ENCODE measurements at places on chromosomes 4 and X.

DNA sequence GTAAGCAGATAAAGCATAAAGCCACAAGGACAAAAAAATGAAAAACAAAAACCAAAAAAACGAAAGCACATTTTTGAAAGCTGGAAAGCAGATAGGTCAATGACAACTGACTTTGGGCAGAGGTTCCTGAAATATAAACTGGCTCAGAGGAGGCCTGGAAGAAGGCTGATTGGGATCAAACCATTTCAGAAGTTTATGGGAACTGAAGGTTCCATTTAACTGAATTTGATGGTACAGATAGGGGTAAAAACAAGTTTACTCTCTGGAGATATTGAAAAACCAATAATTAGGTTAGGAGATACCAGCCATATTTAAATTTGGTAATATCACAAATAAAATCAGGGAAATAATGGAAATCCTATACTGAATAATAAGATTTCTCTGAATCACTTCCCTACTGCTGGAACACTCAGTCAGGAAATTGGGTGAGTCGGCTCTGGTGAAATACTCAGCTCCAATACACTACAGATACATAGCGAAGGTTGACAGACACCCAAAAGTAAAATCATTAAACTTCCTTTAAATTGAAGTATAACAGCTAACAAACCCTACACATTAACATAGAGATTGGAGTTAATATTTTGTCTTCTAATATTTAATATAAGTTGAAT lies 1584.3 kb downstream of the STIM2 start:
- peak; percentile 52 for DNase-seq

- peak; percentile 27 for DNase-seq
Observed at GRCh38 chrX:84907324-84907968, 96.2 kb upstream of the APOOL start.

DNA sequence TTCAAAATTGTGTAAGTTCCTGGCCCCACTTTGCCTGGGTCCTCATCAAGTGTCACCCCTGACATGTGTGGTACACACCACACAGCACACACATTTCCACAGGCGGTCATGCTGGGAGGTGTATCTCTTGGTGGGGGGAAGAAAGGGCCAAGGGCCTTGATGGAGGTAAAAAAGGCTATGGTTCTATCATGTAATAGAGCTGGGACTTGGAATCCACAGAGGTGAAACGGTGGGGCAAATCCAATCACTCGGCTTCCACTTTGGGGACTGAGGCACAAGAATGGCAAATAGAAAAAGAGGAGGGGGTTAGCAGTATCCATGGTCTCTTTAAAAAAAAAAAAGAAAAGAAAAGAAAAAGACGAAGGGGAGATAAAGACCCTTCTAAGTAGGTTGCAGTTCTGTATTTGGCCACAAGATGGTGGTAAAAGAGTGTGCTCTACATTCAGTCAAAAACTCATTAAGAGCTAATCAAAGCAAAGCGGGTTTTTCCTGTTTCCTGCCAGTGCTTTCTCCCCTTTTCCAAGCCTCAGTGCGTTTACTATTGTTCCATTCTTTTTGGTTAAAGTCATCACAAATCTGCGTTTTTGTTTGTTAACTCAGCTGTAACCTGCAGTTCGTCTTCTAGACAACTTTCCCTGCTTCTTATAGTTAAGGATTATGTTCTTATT lies 37.0 kb upstream of the ATP6AP2 start:
- DNase-seq = peak; percentile 13

GRCh38 chr4:33086331-33086925 lies 2366.3 kb downstream of the PCDH7 start:
- no peak for DNase-seq

DNA sequence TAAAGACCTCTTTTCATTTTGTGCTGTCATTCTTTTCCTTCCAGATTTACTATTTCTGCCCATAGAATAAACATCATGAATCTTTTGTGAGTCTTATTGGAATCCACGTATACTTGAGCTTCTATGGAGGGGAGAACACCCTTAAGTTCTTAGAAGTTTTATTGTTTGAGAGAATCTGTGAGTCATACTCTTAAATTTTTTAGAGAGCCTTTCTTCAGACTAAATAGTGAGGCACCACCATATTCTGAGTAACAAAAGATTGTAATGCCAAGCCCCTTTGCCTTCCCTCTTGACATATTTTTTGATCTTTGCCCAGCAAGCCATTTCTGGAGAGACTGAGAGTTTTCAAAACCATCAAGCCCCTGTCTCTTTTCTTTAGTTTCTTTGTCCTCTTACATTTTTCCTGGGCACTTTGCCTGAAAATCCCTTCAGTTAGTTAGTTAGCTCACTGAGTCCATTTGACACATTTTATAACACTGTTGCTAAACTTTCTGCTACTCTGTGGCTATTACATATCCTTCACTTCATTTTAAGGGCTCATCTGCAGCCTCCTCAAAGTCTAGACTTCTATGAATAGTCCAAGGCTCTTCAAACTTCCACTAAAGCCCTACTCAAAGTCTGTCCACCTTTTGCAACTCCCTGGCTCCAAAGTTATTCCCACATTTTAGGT lies 65.3 kb upstream of the NDUFC1 start:
- DNase-seq = peak; percentile 42

- no peak for DNase-seq
Observed at GRCh38 chr4:112005027-112005426, 140.2 kb upstream of the FAM241A start.

DNA sequence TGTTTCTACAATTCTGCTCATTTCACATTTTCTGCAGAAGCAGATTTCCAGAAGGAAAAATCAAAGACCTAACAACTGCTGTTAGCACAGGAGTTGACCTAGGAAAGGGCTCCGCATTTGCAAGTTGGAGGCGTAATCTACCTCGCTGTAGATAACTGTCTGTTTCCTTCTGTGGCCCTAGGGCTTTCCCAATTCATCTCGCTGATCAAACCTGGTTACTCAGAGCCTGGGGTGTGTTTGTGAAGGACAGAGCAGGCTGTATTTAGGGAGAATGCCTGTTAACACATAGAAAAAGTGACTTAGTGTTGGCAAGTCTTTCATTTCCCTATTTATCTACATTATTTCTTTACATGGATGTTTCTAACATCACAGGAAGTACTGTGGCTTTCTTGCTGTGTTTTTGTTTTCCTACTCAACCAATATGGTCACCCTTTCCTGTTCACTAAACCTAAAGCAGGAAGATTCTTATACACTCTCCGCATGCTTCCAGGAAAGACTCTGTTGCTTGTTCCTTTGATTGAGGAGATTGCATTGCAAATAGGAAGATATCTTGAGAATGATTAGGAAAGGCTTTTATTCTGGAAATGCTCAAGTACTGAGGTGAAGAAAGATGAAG lies 40.5 kb downstream of the AGA start:
- DNase-seq = no peak

GRCh38 chr4:163495900-163496299 lies 1.4 kb downstream of the TMA16 start:
- no peak for DNase-seq

DNA sequence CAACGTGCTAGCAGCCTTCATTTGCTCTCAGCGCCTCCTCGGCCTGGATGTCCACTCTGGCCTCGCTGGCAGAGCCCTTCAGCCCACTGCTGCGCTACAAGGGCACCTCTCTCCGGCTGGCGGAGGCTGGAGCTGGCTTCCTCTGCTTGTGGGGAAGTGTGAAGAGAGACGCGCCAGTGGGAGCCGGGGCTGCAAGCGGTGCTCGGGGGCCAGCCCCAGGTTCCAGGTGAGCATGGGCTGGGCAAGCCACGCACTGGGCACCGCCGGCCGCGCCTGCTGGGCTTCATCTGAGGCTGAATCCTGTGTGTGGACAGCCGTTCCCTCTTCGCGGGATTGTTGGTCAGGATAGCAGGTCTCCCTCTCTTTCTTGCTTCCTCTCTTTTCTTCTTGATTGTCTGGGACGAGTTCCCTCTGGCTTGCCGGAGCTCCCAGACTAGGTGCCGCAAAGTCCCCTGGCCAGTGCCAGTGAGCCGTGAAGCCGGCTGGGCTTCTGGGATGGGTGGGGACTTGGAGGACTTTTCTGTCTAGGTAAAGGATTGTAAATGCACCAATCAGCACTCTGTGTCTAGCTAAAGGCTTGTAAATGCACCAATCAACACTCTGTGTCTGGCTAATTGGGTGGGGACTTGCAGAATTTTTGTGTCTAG lies 165.0 kb downstream of the HEPH start:
- no peak for DNase-seq

GRCh38 chrX:131763674-131764073 lies 219.8 kb downstream of the OR13H1 start:
- peak; percentile 13 for DNase-seq

- no peak for DNase-seq
Observed at GRCh38 chr4:44961001-44961755, 234.8 kb upstream of the GNPDA2 start.

GRCh38 chr4:169986369-169986768 lies 39.8 kb downstream of the MFAP3L start:
- DNase-seq = no peak
